Activated CD4-positive, CD25-positive, alpha-beta regulatory T cell (primary cell): ENCODE measurements at places on chromosomes 6 and 20.

DNA sequence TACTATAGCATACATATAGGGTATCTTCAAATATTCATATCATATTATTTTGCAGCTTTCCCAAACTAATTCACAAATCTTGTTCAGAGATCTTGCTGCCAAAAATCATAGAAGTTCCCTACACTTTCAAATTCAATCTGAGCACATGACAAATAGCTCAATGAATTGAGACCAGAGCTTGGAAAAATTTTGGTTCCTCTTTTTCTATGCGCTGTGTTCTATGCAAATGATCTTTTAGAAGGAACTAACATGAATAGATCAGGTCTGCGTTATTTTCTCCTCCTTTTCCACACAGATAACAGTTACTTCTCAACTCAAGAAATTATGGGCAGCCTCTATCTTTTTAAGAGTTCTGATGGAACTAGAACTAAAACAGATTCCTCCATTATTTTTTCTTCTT lies 316.3 kb downstream of the ARHGAP18 start:
- no peak for DNase-seq

- DNase-seq = no peak
Measured at GRCh38 chr6:94278146-94278545, 858.8 kb upstream of the EPHA7 start.

- peak; percentile 75 for DNase-seq
Measured at GRCh38 chr6:35302604-35303241, 5.1 kb downstream of the DEF6 start.

DNA sequence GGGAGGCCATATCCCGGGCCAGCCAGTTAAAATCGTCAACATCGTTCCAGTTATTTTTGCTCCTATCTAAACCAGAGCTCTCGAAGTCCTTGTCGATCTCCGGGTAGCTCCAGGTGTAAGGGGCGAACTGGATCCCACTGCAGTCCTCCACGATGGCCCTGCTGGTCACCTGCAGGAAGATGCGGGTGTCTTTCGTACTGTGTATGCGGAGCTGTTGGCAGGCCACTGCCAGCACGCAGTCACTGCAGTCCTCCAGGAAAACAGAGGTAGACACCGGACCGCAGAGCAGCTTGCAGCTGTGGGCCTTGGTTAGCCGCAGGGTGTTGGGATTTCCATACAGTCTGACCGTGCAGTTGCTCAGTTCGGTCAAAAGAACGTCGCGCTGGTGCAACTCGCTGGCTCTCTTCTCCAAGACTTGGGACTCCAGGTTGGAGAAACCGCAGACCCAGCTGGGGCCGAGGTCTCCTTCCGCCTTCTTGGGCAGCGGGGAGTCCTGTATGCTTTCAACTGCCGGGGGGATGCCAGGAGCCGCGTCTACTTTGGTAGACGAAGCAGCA lies 742 bp downstream of the TBCC start:
- no peak for DNase-seq

- DNase-seq = no peak
Measured at GRCh38 chr6:110656492-110656891, 158.8 kb downstream of the CDK19 start.

GRCh38 chr20:64015635-64016034 lies 20.3 kb upstream of the C20orf204 start:
- DNase-seq = no peak

DNA sequence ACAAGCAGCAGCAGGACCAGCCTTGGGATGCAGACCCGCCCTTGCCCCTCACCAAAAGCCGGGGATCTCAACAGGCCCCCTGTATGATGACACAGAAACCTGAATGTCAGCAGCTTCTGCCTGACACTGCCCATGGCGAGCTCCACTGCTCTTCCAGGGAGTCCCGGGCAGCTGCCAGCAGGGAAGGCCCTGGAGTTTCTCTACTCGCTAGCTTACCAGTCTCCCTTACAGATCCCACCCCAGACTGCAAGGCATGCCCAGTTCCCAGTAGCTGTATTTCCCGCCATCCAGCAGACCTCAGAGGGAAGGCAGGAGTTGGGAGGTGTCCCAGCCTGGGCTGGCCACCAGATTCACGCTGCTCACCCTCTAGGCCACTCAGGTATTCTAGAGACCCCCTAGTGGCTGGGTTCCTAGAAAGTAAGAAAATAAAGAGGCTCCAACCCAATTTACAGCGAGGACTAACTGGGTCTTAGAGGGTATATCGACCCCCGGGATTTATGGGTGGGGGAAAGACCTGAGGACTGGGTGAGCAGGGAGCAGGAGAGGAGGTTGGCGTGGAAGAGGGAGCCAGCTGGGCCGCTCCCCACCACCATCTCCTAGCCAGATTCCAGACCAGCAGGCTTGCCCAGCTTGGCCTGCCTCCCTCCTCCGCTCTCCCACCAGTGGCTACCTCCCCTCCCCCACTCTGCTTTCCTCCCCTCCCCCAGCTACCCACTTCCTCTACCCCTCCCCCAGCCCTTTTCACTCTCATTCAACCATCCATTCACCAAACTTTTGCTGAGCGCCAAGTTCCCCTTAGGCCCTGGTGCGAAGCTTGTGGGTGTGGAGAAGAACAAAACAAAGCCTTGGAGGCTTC lies 9.7 kb upstream of the HMGA1 start:
- DNase-seq = no peak

DNA sequence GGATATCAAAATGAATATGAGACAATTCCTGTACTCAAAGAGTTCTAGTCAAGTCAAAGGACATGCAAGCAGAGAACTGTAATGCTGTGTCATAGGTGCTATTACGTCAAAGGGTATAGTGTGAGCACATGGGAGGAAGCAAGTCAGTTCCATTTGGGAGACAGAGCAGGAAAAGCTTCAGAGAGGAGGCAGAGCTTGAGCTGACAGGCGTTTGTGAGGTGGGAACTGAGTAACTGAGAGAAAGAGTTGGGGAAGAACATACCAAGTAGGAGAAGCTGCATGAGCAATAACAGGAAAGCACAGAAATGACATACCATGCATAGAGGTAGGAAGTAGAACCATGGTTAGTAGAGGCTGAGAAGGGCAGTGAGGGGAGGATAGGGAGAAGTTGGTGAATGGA lies 15.2 kb upstream of the SSR1 start:
- no peak for DNase-seq

DNA sequence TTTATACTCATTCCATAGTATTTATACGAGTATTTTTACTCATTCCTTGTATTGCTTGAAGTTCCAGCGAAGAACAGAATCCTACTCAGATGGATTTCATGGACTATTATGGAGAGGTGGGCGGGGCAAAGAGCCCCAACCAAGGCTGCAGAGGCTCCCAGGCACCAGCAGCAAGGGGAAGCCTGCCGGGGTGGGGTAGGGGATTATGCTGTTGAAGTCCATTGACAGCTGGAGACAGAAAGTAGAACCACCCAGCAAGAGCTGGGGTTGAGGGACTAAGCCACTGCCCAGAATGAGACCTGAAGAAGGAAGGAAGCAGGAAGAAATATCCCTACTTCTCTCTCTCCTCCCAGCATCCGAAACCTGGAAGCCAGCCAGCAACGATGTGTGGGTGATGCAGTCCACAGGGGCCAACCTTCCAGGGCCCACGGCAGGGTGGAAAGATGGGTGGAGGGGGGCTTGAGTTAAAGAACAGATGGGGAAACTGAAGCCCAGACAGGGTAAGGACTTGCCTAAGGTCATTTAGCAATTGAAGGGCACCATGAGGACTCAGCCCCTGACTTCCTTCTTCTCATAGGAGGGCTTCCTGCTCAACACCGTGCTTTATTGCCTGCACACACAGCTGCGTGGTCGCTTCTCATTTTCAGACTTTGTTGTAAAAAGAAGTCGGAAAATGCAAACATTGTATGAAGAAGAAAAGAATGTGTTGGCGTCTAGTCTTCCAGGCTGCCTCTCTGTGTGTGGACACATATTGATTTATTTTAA lies 18.3 kb upstream of the GTSF1L start:
- DNase-seq = no peak

DNA sequence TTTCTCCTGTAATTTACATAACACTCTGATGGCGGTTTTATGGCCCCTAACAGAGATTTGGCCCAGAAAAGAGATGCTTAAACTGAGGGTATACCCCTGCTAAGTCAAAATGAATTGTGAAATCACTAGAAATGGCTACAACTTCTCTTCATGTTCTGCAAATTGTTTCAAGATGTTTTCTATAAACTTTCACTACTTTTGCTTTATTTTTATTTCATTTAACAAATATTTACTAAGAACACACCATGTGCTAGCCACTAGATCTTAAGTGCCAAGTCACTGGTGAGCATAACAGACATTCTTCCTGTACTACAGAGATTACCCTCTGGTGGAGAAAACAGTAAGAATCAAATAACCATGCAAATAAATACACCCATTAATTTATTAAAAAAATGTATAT lies 87.6 kb downstream of the KCNQ5 start:
- no peak for DNase-seq

DNA sequence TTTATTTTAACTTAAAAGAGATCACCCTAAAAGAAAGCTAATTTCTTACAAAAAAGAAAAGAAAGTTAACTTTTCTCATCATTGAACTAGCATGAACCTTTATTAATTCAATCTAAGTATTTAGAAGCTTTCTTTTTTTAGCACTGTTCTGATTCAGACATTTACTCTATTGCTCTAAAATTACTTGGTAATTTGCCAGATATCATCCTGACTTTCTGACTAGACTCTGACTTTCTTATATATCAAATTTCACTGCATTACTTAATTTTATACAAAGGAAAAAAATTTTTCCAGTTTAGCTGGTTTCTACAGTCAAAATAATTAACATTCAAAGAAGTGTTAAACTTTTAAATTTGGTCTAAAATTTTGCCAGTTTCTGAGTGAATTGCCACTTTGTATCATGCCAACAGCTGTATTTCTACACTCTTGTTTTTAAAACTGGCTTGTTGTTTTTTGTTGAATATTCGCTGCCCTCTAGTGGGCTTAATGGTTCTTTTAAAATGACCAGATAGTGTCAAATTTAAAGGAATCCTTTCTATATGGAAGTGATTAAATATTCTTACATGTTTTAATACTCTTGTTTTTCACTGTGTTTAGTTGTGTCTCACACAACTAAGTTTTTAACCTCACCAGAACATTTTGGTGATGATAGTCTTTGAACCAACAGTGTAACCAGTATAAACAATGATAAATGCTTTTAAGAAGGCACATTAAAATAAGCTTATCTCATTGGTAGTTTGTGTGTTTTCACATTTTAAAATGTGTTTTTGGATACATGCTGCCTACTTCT lies 102.0 kb downstream of the POPDC3 start:
- no peak for DNase-seq

GRCh38 chr6:135994857-135995544 lies 143.5 kb downstream of the PDE7B start:
- no peak for DNase-seq

- no peak for DNase-seq
Measured at GRCh38 chr20:39210341-39211036, 248.3 kb downstream of the DHX35 start.

- no peak for DNase-seq
Measured at GRCh38 chr6:144123421-144123820, 26.9 kb upstream of the STX11 start.
